T1000 (cell line): ENCODE measurements at places on chromosomes 6 and 20.

GRCh38 chr20:8115436-8115835 is 16.6 kb upstream of the PLCB1 start:
- no peak for DNase-seq

- no peak for DNase-seq
Observed at GRCh38 chr20:2742934-2743559, 50.5 kb downstream of the EBF4 start.

DNA sequence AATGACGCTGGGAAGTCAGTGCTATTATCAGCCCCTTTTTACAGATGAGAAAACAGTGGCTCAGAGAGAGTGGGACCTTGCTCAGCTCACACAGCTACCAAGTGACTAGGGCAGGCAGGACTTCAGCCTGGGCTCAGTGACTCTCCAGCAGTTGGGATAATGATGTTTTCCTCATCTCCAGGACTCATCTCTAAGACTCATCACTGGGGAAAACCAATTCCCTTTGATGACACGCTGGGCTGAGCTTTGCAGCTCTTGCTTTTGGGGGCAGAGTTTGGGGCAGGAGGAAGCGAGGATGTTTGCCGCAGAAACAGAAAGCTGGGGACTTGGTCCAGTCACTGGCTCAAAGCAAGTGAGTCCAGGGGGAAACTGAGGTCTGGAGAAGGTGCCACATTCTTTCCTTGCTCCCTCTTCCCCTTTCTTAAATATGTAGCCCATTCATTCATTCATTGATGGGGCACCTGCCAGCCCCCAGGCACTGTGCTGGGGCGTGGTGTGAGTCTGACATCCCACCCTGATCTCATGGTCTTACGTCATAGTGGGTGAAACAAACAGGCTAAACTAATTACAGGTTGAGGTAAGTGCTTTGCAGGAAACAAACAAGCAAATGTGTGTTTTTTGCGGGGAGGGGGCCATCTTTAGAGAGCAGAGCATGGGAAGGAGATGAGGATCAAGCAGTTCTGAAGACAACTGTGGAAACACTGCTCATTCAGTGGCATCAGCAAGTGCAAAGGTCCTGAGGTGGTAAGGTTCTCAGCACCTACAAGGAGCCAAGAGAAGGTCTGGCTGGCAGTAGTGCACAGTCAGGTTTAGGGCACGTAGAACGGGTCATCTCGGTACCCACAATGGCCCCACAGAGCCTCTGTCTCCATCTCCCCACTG is 74.4 kb upstream of the PMEPA1 start:
- no peak for DNase-seq

DNA sequence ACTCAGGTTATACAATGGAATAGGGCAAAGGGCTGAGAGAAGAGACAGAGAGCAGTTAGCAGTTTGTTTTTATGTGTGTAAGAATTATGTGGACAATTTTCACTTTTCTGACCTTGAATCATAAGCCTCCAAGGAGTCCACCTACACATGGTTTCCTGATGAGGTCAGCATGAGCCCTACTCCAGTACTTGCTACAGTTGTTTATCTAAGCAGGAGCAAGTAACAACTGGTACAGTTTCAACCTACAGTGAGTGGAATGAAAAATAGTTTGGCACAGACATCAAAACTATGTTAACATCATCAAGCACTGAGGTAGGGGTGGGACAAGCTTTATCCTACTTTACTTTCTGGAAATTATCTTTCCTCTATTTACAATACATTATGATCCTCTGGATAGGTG is 426.7 kb upstream of the ID4 start:
- DNase-seq = no peak

DNA sequence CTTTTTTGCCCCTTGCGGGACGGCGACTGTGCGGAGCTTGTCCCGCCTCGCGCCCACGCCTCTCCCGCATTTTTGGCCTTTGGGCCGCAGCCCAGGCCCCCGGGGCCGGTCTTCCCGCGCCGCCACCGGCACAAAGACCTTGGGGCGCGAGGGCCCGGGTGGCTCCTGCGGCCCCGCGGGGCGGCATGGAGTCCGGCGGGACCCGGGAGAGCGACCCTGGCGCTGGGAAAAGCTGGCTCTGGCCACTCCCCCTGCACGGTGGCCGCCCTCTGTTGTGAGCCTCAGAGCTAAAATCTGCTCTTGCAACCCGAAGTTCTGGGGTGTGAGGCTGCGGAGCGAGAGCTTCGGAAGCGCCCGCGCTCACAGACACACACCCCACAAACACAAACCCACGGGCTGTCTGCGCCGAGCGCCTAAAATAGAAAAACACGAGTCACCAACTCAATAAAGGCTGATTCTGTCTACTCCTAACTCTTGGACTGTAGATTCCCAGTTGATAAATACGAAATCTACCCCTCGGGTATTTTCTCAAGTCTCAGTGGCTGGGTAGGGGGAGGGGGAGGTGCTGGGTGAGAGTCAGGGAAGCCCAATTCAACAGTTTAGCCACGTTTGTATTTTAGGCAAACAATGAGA is 496 bp upstream of the BEND3 start:
- DNase-seq = no peak

DNA sequence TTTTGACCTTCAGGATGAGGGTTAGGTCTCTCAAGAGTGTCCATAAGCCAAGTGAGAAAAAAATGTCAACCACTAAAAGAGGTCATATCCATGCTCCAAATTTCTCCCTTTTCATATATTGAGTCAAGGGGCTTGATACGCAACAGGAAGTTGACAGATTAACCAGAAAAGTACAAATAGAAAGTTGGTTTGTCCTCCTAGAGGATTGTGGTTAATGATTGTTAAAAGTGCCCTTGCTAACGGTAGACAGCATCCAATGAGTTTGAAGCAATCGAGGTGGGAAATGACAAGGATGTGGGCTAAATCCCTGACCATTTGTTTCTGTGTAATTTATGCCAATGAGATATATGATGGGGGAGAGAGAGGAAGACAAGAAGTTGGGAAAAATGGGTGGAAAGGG is 18.1 kb upstream of the HBS1L start:
- DNase-seq = no peak

DNA sequence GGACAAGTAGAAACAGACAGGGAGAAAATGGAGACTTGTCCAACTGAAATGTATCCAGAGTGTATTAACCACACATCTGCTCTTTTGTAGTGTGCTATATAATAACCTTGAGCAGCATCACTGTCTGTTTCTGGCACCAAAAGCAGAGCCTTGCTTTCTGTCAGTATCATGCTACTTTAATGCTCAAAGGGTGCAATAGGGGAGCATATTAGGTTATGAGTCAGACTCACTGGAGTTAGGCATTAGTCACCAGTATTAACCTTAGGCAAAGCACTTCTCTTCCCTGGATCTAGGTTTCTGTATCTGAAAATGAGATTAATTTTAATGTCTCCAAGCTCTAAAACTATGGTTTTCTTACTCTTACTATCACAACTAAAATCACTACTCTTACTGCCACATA is 280.1 kb downstream of the TFAP2B start:
- peak; percentile 16 for DNase-seq

DNA sequence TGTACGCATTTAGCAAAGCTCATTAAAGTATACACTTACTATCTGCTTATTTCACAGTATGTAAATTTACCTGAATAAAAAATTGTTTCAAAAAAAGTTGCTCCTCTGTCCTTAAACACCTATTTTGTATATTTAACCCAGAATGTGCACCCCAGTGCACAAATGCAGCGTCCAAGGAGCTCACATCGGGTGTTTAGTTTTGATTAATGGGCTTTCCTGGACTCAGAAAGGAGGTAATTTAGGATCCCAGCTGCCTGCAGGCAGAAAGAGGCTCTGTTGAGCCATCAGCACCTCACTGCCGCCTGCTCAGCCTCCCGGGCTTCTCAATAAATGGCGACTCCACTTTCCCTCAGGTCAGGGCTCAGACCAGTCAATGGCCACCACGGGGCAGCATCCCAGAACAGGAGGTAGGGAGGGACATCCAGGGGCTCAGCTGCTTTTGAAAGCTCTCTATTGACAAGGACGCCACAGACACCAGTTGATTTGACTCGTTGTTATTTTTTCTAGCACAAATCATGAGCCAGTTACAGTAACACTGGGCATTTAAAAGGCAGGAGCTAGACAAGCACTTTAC is 70.2 kb upstream of the TBC1D7 start:
- no peak for DNase-seq

- no peak for DNase-seq
Observed at GRCh38 chr20:63745961-63746731, 6.6 kb downstream of the SLC2A4RG start.

DNA sequence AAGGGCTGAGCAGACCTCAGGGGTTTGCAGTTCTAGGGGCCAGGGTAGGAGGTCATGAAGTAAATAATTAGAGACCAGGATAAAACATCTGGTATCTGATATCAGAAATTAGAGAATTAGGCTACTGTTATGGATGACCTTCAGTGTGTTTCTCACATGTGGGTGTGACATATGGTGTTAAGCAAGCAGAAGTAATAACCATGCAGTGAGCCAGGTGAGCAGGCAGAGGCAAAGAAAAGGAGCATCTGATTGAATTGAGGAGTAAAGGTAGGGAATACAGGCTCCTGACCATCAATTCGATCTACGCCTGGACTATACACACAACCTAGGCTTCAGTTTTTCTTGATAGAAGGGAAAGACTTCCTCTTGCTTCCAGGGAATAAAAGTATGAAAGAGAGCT is 34.7 kb upstream of the MAP3K7 start:
- no peak for DNase-seq

DNA sequence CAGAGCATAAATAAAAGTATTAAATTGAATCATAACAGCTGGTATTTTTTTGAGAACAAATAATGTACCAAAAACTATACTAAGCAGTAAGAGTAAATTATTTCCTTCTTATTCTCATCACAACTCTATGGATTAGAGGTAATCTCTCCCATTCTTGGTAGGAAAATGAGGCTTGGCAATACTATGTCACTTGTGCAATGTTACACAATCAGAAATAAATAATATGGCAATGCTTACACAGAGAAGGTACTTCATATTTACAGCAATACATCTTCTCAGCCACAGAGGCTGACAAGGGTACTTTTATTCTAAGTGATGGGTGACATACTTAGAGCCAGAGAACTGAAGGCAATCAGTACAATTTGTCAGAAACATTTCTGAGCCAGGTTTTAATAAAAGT is 3.9 kb downstream of the DST start:
- DNase-seq = no peak

GRCh38 chr6:139819776-139820175 is 445.3 kb upstream of the CITED2 start:
- no peak for DNase-seq

DNA sequence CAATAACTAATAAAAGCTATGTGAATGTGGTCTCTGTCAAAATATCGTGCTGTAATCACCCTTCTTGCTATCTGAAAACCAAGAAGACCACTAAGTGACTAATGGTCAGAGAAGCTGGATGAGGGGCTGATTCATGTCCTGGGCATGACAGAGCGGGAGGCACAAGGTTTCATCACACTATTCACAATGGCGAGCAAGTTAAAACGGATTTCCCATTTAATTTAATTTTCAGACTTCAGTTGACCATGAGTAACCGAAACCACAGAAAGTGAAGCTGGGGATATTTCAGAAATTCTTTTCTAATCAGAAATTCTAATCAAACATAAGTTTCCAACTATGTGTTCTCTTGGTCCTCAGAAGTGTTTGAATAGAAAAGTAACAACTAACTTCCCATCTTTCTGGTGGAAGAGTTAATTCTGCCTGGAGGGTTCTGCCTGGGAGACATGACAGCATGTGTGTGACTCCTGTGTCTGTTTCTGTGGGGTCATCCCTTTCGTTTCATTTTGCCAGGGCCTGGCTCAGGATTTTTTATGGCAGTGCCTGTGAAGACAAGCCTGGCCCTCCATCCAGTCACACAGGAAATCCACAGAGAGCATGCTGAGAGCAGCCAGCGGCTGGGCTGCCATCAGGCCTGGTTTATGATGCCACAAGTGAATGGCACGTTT is 98.9 kb downstream of the FAM120B start:
- peak; percentile 57 for DNase-seq

GRCh38 chr20:16104783-16105182 is 468.5 kb downstream of the KIF16B start:
- DNase-seq = no peak

GRCh38 chr6:33815854-33816253 is 12.1 kb upstream of the MLN start:
- DNase-seq = no peak

GRCh38 chr6:79238919-79239318 is 4.4 kb upstream of the HMGN3 start:
- no peak for DNase-seq

- no peak for DNase-seq
Observed at GRCh38 chr6:73028124-73028766, 197.1 kb downstream of the KHDC1L start.

DNA sequence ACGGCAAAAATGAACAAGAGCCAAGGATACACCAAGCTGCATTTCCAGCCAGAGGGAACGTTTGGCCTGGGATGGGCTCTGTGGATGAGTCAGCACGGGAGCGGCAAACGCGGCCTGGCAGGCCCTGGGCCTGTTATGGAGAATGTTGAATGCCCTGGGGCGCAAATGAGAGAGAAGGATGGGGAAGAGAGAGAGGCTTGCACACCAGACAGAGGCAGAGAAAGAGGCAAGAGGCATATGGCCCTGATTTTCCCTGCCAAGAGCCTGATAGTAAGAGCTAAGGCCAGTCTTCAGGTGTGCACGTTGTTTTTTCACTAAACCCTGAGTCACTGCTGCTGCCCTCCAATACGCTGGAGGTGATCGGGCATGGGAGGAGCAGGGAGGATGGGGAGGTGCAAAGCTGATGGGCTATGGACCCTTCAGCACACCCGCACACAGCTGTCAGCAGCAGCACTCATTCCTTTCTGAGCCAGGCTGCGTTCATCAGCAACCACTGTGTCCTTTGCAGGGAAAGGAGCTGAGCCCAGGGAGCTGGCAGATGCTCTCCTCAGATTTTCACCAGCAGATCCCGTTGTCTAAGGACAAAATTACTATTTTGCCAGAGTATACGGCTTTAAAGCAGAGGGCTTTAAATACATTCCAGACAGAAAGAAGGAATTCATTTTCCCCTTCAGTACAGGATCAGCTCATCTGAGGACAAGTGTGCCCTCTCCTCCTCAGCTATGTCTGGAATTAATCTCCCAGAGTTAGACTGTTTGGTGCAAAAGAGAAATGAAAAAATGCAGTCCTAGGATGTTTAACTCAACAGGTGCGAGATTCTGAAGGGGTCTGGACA is 61.7 kb upstream of the SLC22A23 start:
- peak; percentile 79 for DNase-seq

DNA sequence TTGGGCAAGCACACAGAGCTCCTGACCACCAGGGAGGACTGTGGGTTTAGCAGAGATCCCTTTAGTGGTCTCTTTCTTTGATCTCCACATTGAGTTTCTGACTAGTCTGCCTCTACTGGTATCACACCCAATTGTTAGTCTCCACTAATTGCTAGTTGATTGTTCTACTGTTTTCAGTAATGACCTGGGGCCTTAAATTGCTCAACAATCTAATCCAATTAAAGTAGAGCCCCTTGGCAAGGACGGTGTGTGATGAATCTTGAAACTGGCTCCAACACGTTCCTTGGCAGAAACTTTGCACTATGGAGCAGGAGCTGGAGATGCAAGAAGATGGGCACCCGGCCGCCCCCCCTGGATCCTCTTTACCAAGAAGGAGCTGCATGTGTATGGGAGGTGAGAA is 12.3 kb downstream of the FAM50B start:
- no peak for DNase-seq
